Gastrocnemius medialis (tissue), 4 donors: ENCODE measurements at places on chromosomes 2 and 18. TPM values are rescaled to one million over a fixed set of nuclear protein-coding genes. Genes with fewer than 3 reads are reported as not detected.

The MROH2A gene
- total RNA-seq = not detected

The CTAGE1 gene
- not detected for total RNA-seq

GRCh38 chr2:22878121-22878520 lies 506.9 kb upstream of the KLHL29 start:
- DNase-seq = no peak
- H3K4me1 ChIP-seq = no peaks in the 10 kb centered on the region
- H3K27ac ChIP-seq = no peak overlapping the region
- H3K27me3 ChIP-seq = no peaks in the 10 kb centered on the region
- H3K4me3 ChIP-seq = no peak overlapping the region

DNA sequence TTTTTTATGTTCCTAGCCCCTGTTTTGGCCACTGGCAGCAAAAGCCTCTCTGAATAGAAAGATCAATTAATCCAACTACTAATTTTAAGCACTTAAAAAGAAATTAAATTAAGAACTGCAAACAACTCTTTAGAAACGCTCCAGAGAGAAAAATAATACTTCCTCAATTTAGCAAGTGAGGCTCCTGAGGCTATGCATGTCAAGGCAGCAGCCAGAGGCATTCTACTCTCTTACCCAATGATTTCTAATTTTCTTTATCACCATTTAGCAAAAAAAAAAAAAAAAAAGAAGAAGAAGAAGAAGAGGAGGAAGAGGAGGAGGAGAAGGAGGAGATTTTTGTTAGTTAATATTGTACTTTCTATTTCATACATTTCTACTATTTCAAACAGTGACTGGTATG lies 68.5 kb downstream of the TMEM237 start:
- no peak for DNase-seq
- no peaks in the 10 kb centered on the region for H3K4me1 ChIP-seq
- H3K27ac ChIP-seq = no peak overlapping the region
- H3K4me3 ChIP-seq = no peak overlapping the region
- H3K27me3 ChIP-seq = no peaks in the 10 kb centered on the region
- H3K36me3 ChIP-seq = no peaks in the 10 kb centered on the region

GRCh38 chr2:29443627-29444026 lies 328.4 kb downstream of the CLIP4 start:
- no peak overlapping the region for H3K4me3 ChIP-seq
- no peaks in the 10 kb centered on the region for H3K36me3 ChIP-seq
- no peak overlapping the region for H3K27ac ChIP-seq
- no peaks in the 10 kb centered on the region for H3K27me3 ChIP-seq
- H3K4me1 ChIP-seq = no peaks in the 10 kb centered on the region
- DNase-seq = no peak

GRCh38 chr2:73232403-73233153 lies 461 bp downstream of the PRADC1 start:
- H3K27me3 ChIP-seq = no peaks in the 10 kb centered on the region
- H3K27ac ChIP-seq = peak overlapping the region; percentile 96
- peaks cover 12% of the 10 kb centered on the region for H3K4me1 ChIP-seq
- no peak for DNase-seq
- peak overlapping the region; percentile 94 for H3K4me3 ChIP-seq

DNA sequence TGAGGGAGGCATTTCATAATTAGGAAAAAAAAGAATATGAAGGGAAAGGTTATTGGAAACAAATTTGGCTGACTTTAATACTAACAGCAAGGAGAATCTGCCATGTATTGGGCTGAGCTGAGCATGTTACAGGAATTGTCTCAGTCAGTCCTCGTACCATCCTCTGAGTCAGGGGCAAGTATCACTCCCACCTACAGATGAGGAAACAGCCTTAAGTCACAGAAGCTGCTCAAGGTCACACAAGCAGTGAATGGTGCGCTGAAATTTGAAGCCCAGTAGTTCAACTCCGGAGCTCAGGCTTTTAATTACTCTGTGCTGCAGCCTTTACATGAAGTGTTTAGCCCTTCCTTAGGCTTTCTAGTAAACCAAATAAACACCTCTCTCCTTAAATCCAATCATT lies 17.3 kb downstream of the PROKR1 start:
- H3K4me1 ChIP-seq = no peaks in the 10 kb centered on the region
- H3K27ac ChIP-seq = no peak overlapping the region
- no peaks in the 10 kb centered on the region for H3K36me3 ChIP-seq
- H3K27me3 ChIP-seq = no peaks in the 10 kb centered on the region
- DNase-seq = no peak

- H3K4me3 ChIP-seq = no peak overlapping the region
- no peaks in the 10 kb centered on the region for H3K36me3 ChIP-seq
- no peaks in the 10 kb centered on the region for H3K27me3 ChIP-seq
- DNase-seq = no peak
Measured at GRCh38 chr2:175151791-175152190, 16.2 kb downstream of the ATF2 start.
